NCI-H1092 (cell line): ENCODE measurements at places on chromosomes 11 and 22.

- DNase-seq, result peak; percentile 66
Measured at GRCh38 chr22:26172389-26172990, 3.2 kb downstream of the SEZ6L start.

GRCh38 chr11:110076371-110076965, 16.7 kb upstream of the ZC3H12C start:
- no peak for DNase-seq

DNA sequence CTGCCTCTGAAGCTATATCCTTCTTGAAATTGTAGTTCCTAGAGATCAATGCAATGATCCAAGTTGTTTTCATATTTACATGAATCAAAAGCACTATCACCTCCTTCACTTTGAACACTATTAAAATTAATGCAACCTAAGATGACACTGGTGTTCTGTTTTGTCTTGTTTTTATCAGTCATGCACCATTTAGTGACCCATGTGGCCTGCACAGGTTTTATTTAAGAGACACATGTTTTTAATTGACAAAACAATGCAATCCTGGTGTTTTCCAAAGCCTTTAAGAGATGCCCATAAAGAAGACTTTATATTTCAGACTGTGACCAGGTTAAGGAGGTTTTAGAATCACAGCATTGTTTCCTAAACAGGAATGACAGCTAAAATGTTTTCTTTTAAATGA, 177.5 kb downstream of the FAM181B start:
- DNase-seq, result no peak

GRCh38 chr11:72668629-72669347, 5.4 kb downstream of the PDE2A start:
- DNase-seq, result no peak

GRCh38 chr11:65790104-65790901, 3.4 kb downstream of the OVOL1 start:
- no peak for DNase-seq

- no peak for DNase-seq
Measured at GRCh38 chr22:36377022-36377631, 10.6 kb downstream of the MYH9 start.

GRCh38 chr11:130490682-130491449, 42.4 kb downstream of the ADAMTS15 start:
- no peak for DNase-seq

- DNase-seq, result no peak
Measured at GRCh38 chr11:111408789-111409727, 30.0 kb upstream of the POU2AF1 start.

DNA sequence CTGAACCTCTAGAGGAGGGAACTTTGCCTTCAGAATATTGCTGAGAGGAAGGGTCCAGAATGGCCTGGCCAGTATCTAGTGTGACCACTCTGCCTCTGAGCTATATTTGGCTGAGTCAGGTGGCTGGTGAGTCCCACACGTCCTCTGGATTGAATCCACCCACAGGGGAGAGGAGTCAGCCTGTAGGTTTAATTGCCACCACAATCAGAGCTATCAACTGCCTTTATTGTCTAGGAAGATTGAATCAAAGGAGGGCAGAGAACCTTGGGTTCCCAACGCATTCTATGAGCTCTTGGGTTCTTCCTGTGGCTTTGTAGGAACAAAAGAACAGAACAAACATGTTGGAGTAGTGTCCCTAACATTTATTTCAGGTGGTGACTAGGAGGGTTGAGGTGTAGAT, 67.7 kb downstream of the ST3GAL4 start:
- DNase-seq, result no peak

GRCh38 chr11:76589964-76590950, 80.3 kb downstream of the LRRC32 start:
- no peak for DNase-seq

DNA sequence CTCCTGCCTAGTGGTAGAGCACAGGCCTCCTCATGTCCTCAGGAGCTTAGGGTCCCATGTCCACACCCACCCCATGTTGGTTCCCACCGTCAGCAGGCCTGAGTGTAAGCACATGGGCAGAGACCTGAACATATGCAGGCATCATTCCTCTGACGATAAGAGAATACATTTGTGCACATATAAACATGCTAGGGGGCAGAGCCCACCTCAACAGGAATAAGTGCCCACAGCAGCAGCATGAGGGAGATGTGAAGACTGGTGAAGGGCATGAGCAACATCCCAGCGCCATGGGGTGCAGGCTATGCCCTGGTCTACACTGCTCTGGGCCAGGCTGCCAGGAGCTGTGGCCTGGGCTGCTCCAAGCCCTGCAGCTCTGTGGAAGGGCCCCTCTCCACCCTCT, 16.9 kb downstream of the ADORA2A start:
- no peak for DNase-seq

- DNase-seq, result no peak
Measured at GRCh38 chr11:103812680-103813079, 223.8 kb upstream of the DDI1 start.

GRCh38 chr22:24153353-24153752, 27.9 kb upstream of the SUSD2 start:
- DNase-seq, result no peak

DNA sequence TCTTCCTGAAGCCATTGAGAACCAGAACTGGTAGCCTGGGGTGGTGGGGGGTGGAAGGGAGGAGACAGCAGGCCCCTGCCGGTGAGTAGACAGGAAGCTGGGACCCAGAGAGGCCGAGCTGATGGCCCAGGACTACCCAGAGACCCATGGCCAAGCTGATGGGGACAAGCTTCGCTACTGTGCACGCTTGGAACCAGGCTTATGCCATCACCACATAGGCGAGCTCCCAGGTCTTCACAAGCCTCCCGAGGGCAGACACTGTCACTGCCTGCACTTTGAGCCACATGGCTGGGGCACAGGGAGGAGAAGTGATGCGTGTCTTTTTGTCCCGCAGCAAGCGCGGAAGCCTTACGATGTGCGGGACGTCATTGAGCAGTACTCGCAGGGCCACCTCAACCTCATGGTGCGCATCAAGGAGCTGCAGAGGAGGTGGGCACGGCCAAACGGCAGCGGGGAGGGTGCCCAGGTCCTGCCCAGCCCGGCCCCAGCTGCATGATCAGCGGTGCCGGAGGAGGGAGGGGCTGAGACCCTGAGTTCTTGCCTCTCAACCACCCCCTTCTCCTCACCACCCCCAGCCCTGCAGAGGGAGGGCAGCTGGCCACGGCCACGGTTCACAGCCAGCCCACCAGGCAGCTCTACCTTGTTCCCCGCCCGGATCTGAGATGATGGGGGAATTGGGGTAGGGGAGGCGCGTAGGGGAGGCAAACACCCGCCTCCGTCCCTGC, 76.0 kb upstream of the KCNQ1OT1 start:
- DNase-seq, result no peak

DNA sequence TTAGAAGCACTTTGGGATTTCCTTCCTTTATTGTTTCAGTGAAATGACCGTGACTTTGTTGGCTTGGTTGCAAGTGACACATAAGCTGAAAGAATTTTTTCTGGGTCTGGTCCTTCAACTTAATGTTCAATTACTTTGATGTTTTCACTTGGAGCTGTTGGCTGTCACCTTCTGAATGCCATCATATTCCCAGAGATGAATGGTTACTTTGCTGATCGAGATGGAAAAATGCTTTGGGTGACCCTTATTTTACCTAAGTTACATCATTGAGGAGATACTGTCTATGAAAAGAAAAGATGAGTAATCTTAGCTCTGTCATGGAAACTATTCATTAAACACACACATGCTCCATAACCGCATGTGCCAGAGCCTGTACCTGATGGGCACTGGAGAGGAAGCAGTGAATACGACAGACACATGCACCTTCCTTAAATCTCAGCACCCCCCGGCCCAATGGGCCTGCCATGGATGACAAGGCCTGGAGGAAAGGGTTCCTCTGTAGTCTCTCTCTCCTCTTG, 76.9 kb downstream of the TENM4 start:
- DNase-seq, result no peak

- DNase-seq, result no peak
Measured at GRCh38 chr11:111668980-111669379, 66.7 kb downstream of the SIK2 start.

- no peak for DNase-seq
Measured at GRCh38 chr11:8776209-8776608, 93.6 kb downstream of the RPL27A start.

- no peak for DNase-seq
Measured at GRCh38 chr11:116471608-116472256, 301.1 kb downstream of the BUD13 start.

DNA sequence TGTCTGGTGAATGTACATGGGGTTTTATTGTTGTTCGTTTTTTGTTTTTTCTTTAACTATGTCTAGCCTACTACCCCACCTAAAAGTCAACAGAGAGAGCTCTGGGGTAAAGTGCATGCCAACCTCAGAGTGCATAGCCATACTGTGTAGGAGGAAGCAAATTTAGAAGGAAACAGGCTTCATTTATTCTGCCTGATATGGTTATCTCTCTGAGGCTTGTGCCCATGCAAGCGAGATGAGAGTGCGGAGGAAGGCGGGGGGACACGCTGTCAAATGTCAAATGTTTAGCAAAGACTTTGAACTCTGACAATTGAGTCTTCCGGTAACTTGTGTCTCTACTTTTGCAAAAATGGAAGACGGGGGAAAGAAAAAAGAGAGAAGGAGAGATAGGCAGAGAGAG, 295.5 kb downstream of the ETS1 start:
- DNase-seq, result no peak

GRCh38 chr11:13184295-13184794, 93.2 kb upstream of the BMAL1 start:
- no peak for DNase-seq

- DNase-seq, result no peak
Measured at GRCh38 chr11:20042045-20042639, 118.1 kb downstream of the DBX1 start.

DNA sequence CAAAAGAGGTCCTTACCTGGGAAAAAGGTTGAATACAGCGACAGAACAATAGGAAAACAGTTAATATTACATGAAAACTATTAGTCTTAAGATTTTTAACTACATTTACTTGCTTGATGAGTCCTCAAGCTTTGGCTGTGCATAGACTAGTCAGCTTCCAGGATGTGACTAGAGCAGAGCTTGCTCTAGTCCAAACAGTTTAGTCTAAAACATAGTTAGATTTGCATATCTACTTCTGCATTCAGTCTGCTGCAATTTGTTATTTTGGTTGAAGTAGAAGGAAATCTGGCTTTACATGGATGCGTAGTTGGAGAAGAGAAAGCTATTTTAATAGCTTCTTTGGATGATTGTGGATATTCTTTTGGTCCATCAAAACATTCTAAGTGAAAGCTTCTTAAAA, 95.3 kb upstream of the ALKBH3 start:
- no peak for DNase-seq

GRCh38 chr11:95426823-95427462, 195.9 kb upstream of the SESN3 start:
- DNase-seq, result no peak

DNA sequence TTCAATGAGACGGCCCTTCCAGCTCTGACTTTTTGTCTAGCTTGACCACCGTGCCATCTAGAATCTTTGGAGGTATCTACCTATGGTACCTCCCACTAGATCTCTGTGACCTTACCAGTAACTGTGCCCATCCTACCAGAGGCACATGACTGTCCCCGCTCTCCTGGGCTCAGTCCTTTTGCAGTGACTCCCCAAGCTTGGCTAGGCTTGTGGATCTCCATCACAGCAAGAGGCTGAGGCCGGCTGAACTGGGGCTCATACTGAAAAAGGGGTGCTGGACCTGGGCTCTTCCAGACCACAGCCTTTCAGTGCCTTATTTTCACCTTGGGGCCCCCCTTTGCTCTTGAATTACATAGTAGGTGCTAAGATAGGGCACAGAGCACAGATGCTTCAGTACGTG, 27.3 kb downstream of the RELT start:
- no peak for DNase-seq

DNA sequence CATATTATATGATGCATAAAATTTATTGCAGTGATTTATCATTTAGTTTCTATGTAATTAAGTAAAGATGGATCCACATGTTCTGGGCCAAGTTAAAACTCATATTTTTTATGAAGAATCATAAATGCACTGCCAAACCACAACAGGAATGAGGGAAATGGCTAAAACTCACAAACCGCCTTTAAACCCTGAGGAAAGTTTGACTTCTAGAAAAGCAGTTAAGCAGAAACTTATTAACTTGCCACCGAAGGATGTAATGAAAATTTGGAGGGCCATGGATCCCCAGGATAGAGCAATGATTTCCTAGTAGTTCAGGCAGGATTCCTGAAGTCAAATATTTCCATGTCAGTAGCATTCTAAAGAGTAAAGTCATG, 218.3 kb upstream of the CTSC start:
- no peak for DNase-seq

DNA sequence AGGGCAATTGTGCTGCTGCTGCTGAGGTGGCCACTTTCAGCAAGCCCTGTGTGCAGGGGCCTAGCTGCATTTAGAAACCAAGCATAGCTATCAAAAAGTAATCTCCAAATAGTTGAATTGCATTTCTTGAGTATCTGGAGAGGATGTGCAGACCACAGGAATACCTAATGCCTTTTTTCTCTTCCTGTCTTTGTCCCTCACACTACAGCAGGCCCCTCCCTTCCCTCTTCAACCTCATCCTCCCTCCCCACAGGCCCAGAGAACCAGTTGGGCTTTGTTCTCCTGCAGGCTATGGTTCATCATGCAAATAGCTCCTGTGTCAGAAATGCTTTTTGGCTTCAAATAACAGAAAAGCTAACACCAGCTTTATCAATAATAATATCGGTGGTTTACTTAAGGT, 47.7 kb downstream of the DKK3 start:
- no peak for DNase-seq

GRCh38 chr11:224424-224823, 11.7 kb downstream of the SIRT3 start:
- no peak for DNase-seq

DNA sequence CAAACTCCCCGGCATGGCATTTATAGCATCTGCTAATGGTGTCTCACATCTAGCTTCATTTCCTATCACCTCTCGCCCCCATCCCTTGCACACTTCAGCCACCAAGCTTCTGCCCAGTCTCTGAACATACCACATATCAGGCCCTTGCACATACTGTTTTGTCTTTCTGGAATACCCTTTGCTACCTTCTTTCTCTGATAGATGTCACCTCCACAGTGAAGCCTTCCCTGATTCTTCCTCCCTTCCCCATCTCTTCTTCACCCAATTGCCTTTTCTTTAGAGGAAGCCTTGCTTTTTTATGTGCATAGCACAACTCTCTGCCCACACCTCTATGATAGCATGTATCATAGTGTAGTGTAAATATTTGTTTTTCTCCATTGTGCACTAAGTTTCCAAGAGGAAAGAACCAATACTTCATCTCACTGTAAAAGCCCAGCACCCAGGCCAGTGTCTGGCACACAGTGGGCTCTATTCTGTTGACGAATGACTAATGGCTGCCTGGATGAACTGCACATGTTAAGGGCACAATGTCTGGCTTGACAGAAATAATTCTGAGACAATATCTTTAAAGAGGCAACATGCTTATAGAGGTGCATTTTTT, 27.8 kb downstream of the P4HA3 start:
- no peak for DNase-seq
